GM10248 (cell line): ENCODE measurements at places on chromosomes 7 and 10.

- no peak for DNase-seq
Observed at GRCh38 chr7:6096581-6096980, 65.4 kb downstream of the ANKRD61 start.

GRCh38 chr10:86316990-86317389 lies 49.6 kb downstream of the GRID1 start:
- no peak for DNase-seq

DNA sequence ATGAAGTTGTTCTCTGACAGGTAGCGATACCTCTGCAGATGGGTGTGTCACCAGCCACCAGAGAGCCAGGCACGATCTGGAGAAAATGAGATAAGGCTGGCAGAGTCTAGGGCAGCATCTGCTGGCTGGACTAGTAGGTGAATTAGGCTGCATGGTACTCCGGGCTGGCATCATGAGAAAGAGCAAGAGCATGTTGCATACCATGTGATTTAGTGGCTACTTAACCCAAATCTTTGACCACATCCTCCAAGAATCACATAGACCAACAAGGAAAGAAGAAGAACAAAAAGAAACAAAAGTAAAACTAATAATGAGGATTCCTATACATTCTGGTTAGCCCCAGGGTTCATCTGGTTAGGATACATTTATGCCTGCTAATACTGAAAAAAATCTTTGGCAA lies 23.4 kb upstream of the FAM170B start:
- no peak for DNase-seq

- DNase-seq = no peak
Observed at GRCh38 chr10:106971411-106971831, 193.1 kb downstream of the SORCS1 start.

DNA sequence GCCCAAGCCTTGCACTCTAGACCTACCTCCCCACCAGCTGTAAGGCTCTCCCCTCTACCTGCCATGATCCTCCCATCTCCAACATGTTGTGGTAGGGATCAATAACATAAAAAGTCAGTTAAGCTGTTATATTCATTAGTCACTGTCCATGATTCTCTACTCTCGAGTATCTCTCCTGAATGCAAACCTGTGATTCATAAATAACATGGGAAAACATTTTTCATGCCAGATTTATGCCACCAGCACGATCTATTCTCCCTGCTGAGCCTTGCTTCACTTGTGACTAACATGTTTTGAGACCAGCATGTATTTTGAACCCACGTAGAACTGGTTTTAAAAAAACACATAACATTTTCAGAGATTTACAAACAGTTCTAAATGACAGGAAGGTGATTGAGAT lies 30.3 kb downstream of the TMEM168 start:
- DNase-seq = no peak

- DNase-seq = no peak
Observed at GRCh38 chr10:63324495-63324854, 141.3 kb downstream of the JMJD1C start.

GRCh38 chr7:68888971-68889385 lies 709.3 kb upstream of the AUTS2 start:
- no peak for DNase-seq

DNA sequence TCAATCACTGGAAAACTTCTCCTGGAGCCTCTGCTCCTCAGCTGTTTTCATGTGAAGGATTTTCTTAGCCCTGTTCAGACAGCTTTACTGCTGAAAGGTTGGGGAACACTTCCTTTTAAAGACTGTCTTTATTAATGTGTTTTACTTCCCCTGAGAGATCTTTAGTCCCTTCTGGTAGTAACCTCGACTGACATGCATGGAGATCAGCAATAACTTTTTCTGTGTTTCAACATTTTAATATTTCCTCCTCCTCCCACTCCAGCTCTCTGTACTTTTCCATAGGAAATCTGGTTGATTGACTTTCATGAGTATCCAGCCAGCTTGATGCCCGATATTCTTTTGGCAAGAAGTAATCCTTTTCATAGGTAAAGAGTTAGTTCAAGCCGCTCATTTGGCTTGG lies 62.7 kb upstream of the STRIP2 start:
- no peak for DNase-seq

DNA sequence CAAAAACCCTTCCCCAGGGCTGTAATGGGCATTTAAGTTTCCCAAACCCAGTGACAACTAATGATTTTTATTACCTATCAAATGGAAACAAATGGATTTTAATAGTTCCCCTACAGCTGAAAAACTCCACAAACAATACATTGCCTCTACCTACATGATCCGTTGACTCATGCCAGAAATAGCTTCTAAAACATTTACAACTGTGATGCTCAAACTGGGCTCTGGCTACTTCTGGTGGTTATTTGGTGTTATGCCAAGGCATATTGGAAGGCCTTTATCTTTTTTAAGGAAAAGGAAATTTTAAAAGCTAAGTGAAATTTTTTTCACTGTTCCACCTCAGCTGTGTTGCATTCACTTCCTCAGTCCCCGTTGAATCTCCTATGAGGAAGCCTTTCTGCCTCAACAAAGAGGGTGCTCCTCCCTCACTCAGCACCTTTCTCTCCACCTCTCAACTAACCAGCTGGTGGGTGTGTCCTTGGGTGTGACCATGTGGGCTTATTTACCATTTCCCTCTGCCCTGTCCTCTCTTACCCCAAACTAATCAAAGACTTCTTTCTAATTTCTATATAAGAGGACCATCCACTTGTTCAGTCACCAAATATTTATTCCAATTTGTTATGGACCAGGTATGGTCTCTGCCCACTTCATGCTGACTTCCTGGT lies 82.9 kb downstream of the PRTFDC1 start:
- DNase-seq = no peak

DNA sequence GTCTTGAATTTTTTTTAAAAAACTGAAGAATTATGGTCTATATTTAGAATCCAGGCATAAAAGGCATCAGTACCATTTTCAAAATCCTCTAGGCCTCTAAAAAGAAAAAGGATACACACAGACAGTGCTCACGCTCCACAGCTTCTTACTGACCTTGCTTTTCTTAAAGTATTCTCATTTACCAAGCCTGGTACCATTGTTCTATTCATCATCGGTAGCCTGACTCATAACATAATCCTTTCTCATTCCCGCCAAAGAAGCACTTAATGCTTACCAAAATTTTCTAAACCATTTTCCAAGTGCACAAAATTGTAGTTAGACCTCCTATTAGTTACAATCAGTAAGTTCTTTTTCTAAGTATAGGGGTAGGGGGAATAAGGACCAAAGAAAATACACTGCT lies 54.6 kb downstream of the ATE1 start:
- no peak for DNase-seq

DNA sequence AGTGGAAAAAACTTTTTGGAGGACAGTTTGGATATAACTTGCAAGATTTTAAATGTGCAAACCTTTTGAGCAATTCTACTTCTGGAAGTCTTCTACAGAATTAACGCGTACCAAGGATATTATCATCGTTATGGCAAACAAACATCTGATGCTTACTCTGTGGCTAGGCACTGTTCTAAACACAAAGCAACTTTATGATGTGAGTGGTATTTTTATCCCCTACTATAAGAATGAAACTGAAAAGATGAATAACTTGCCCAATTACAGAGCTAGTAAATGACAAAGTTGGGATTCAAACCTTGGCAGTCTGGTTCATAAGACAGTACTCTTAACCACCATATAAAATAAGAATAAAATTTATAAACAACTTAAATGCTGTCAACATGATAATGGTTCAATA lies 15.8 kb downstream of the ASZ1 start:
- DNase-seq = no peak

- DNase-seq = no peak
Observed at GRCh38 chr7:35241884-35242283, 12.0 kb downstream of the TBX20 start.

DNA sequence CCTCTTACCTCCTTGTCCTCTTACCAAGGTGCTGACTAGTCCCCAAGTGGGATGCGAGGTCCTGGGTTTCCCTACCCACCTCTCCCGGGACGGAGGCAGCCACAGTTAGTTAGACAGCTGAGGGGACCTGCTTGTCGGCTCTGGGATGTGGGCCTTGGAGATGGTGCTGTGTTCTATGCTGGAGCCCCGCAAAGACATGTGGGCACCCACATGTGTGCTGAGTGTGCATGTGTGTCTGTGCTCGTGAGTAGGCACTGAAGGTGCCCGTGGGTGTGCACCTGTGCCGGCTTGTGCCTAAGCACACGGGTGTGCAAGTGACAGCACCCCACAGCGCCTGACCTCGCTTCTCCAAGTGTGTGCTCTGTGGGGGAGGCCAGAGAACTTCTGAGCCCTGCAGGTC lies 62.2 kb downstream of the NEURL1 start:
- no peak for DNase-seq

DNA sequence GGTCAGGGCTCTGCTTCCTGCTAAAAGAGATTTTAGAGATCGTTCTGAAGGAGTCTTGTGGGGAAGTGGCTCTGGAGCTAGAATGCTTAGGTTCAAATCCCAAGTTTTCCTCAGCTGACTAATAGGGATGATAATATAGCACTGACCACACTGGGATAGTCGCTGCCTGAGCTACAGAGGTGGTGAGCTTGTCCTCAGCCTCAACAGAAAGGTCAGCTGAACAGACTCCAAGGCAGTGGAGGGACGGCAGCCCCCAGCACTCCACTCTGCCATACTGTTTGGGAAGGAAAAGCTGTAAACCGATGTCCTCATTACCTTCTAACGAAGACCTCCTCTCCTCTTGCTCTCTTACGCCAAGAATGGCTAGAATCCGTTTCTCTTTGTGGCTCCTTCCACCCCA lies 36.2 kb downstream of the KAT6B start:
- no peak for DNase-seq

DNA sequence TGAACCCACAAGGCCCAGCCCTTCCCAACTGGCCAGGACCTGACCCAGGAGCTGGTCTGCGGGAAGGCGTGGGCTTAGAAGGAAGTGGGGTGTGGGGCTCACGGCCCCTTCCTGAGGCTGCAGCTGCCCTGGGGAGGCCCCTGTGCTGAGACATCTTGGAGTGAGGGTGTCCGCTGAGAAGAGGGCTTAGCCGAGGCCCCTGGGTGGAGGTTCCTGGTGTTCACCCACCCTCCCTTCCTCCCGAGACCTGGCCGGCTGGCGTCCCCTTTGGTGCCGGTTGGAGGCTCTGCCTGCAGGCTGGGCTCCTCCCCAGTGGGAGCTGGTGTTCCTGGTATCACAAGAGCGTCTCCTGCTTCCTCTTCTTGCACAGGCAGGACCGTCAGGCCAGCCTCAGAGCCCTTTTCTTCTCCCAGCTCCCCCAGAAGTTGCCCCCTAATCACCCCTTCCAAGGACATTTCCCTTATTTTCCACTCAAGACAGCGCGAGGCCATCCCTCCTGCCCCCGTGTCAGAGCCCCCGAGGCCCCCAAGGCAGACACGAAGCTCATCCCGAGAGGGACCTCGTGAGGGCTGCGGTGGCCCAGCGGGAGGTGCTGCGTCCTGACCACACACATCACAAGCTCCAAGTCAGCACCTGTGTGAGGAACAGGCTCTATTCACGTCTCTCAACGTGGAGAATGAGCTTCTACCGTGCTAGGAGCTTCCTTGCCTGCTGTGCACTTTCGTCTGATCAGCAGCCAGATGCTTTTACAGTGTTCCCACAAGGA lies 25.1 kb upstream of the FAM20C start:
- no peak for DNase-seq

DNA sequence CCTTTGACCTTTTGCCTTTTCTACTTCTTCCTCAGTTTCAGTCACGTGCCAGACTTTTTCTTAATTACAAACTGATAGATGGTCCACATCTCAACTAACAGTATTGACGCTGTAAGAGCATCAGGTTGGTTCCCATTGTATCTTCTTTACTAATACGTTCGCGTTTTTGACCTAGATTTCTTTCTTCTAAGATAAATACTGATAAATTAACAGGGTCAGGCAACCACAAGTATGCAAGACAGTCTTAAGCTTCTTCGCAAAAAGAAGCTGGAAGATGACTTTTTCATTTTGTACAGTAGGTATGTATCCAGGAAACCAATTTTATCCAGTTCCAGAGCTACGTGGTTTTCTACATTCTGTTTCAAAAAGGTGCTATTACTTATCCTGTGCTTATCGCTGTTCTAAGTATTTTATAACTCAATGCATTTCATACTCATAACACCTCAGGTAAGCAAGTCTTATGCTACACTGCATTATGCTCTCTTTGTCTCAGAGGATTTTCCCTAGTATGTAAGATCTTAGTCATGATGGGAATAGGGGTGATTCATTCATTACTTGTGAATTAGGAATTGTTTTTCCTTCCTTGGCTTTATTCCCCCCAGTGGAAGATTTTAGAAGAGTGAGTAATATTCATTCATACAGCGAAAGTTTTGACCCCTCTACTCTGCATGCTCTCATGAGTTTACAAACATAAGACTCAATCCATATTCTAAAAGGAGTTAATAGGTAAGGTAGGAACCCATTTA lies 955 bp downstream of the DUS4L start:
- no peak for DNase-seq

DNA sequence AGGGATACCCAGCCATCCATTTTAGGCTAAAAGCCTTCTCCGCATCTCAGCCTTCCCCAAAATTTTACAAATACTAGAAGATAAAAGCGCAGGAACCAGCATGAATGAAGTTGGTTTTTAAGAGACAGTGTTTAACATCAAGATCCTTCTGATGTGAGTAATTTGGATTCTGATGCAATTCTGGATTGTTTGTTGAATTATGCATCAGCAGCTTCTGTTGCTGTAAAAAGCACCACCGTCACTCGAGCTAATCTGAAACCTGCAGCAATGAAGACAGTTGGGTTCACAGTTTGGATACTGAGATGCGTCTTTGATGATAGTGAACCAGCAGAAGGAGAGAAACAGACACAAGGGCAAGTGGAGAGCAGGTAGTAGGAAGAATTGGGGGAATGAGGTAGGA lies 179.2 kb downstream of the PLXNA4 start:
- no peak for DNase-seq

GRCh38 chr7:157841773-157842370 lies 505.1 kb downstream of the DNAJB6 start:
- DNase-seq = no peak
